ENCODE measurements at places on chromosomes 2 and 18.

DNA sequence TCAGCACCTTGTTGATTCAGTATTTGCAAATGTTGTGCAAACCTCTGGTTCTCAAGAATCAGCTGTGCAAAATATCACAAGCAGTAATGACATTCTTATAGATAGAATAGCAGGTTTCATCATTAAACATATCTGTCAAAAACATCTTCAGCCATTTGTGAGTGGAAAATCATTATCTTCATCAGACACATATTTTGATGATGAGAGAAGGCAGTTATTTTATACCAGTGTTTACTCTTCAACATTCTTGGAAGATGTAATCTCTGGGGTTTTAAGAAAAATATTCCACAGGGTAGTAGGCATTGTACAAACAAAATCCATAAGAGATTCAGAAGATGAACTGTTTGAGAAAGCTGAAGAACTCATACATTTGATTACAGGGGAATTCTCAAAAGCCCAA lies 64.3 kb downstream of the FSIP2 start:
- no peak for DNase-seq

DNA sequence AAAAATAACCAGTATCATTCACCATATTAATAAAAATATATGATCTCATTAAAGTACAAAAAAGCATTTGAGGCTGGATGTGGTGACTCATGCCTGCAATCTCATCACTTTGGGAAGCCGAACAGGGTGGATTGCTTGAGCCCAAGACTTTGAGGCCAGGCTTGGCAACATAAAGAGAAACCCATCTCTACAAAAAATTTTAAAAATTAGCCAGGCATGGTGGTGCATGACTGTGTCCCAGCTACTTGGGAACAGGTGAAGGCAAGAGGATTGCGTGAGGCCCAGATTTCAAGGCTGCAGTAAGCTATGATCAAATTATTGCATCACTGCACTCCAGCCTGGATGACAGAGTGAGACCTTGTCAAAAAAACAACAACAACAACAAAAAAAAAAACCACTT lies 75.9 kb downstream of the RAD51AP2 start:
- DNase-seq, result no peak

- no peak for DNase-seq
These were observed 83.8 kb downstream of the FAM117B start for GRCh38 chr2:202718614-202719013.

DNA sequence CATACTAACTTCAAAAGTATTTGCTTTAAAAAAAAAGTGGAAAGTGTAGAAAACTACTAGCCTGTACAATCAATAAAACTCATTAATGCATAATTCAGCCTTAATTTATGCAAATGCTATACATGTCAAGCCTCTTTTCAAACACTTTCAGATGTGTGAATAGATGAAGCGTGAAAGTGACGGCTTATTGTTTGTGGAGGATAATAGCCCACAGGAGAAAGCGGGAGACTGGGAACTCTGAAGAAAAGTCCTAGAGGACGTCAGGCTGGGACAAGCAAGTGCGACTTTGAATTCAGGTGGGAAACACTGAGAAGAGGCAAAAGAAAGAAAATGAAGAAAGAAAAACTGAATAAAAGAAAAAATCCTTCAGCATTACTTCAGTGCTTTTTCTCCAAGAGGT lies 108.5 kb downstream of the STK39 start:
- DNase-seq, result no peak

GRCh38 chr18:2914185-2914880 lies 67.5 kb downstream of the EMILIN2 start:
- no peak for DNase-seq

- DNase-seq, result no peak
These were observed 90.4 kb downstream of the DOCK10 start for GRCh38 chr2:224951723-224952481.

DNA sequence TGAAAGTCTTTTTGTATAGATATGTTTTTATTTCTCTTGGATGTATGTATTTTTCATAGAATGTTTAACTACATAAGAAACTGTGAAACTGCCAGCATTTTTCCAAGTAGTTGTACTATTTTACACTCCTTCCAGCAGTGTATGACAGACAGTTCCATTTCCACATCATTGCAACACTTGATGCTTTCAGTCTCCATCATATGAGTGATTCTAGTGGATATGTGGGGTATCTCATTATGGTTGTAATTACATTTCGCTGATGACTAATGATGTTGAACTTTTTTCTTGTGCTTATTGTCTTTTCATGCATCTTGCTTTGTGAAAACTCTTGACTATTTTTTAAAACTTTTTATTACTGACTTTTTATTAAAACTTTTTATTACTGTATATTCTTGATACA lies 101.4 kb downstream of the ARHGAP28 start:
- DNase-seq, result no peak

DNA sequence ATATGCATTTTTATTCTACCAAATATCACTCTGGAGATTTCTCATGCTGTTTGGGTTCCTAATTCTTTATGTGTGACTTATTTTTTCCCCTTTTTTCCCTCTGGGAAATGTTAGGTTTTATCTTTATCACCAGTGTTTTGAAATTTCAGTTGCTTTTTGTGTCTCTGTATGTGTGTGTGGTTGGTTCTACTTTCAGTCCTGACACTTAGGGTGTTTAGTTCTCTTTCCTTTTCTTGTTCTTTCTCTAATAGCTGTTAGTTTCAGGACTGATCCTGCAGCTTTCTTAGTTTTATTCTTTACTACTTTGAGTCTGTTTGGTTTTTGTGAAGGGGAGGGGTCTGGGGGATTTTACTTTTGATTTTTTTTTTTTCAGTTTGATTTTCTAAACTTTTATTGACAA lies 23.1 kb downstream of the PPM1B start:
- DNase-seq, result no peak

DNA sequence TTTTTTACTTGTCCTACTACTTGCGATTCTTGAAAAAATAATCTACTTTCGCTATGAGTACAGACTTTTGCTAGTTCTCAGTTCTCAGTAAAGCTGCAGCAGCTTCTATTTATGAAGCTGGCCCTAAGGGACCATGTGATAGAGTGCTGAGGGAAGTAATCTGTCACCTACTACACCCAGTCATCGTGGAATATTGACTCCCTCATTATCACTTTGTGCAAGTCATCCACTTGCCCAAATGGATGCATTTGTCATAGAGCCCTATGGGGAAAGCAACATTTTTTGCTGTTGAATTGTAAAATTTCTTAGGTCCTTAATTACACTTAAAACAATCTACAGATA lies 1919.8 kb downstream of the SUCLG1 start:
- DNase-seq, result no peak

DNA sequence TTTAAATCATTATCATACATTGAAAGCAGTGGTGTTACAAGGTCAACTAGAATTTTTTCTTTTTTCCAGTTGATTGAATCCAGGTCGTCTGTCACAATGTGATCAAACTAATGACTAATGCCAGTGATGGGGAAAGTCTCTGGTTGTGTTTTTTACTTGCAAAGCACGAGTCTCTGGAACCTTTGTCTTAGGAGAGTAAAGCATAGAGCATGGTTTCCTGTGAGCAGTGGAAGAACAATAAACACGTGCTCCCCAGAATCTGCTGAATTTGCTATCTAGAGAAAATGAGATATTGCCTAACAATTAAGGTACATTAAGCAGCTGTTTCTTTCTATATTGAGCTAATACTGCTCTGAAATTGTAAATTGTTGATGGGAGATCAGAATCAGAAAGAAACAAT lies 1332.4 kb upstream of the TMEFF2 start:
- DNase-seq, result no peak

DNA sequence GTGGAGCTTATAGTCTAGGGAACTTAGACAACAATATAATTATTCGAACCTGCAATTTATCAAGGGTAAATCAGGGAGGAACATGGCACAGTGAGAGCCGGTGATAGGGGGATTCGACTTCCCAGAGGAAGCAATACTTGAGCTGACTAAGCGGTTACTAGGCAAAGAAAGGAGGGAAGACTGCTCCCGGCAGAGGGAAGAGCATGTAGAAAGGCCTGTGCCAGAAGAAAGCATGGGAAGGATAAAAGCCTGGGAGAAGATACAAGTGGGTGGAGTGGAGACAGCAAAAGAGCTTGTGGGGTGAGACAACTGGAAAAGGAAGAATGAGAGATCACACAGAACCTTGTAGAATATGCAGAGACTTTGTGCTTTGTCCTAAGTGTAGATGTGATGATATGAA lies 93.3 kb downstream of the MARCHF4 start:
- no peak for DNase-seq

DNA sequence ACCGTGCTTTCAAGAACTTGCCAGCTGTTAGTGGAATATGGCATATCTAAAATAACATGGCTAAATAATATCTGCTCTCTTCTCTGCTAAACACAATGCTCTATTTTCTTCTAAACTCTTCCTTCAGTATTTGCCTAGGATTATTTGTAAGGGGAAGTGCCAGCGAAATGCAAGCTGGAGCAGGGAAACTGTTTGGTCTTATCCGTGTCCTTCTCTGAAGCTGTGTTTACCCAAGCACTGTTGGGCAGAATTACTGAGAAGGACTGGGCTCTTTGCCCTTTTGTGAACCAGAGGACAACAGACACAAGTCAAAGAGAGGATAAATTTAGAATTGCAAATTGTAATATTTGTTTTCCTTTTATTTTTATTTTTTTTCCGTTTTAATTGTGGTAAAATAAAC lies 23.6 kb downstream of the CPO start:
- no peak for DNase-seq

- no peak for DNase-seq
These were observed 7.7 kb upstream of the CDC42EP3 start for GRCh38 chr2:37679072-37679695.

DNA sequence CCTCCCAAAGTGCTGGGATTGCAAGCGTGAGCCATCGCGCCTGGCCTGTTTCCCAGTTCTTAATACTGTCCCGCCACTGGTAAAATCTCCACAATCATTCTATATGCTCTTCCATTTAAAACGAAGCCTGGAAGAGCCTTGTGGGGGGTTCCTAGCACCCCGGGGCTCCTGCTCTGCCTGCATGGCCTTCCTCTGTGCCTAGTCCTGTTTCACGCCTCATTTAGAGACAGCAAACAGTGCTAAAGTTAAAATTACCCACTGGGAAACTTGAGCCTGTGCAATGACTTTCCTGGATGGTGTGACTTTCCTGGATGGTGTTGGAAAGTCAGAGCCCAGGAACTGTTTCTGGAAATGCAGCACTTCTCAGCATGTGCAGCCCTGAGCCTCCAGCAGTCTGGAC lies 55.0 kb downstream of the INPP5D start:
- no peak for DNase-seq

DNA sequence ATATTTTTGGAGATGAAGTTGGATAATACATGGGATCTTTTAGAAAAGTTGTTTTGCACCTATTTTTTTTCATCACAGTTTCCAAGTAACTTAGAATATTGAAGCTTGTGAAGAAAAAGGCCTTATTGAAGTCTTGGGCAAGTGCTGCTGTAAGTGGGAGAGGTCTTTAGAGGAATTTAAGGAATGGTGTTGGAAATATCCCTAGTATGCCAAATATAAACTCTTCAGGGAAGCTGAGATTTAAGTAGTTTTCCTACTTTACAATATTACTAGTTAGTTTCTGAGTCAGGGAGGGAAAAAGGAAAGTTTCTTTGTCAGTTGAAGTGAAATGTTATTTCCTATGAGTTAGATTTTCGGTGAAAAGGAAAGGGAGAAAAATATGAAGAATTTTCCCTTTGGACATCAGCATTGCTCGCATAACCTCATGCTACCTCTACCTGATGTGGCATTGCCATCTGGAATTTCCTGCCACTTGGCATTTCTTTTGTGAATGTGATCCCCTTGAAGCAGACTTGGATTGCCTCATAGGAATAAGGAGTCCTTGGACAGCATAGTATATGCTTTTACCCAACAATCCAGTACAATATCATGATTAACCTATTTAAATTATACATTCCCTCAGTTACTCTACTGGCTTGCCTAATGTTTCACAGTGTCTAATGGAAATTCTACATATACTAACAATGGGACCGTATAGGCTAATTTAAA lies 12.1 kb downstream of the PLEKHH2 start:
- no peak for DNase-seq

GRCh38 chr2:3968736-3969135 lies 265.4 kb downstream of the DCDC2C start:
- no peak for DNase-seq

DNA sequence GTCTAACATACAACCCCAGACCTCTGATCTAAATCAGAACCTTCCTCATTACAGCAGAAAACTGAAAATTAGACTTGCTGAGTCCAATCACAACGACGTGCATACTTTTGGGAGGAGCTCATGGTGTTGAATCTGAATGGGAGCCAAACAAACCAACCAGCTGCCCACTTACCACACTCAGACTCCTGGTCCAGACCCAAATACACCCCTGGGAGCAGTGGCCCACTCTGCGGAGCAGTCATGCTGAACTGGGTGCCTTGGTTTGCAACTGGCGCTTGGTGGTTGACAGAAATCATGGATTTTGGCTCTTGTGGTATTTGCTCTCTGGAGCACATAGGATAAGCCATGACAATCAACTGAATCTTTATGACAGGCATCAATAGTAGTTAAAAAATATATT lies 253.6 kb upstream of the TNP1 start:
- DNase-seq, result no peak

DNA sequence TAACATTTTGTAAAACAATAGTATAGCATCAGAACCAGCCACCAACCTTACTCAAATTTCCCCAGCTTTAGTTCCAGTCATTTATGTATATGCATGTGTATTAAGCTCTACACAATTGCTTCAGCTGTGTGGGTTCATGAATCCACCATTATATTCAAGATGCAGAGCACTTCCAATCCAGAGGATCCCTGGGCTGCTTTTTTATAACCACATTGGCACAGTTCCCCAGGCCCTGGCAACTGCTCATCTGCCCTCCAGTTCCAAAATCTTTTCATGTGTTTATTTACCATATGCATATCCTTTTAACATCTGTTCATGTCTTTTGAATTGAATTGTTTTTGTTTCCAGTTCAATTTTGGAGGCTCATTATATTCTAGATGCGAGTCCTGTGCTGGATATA lies 482.9 kb upstream of the HS6ST1 start:
- DNase-seq, result no peak

DNA sequence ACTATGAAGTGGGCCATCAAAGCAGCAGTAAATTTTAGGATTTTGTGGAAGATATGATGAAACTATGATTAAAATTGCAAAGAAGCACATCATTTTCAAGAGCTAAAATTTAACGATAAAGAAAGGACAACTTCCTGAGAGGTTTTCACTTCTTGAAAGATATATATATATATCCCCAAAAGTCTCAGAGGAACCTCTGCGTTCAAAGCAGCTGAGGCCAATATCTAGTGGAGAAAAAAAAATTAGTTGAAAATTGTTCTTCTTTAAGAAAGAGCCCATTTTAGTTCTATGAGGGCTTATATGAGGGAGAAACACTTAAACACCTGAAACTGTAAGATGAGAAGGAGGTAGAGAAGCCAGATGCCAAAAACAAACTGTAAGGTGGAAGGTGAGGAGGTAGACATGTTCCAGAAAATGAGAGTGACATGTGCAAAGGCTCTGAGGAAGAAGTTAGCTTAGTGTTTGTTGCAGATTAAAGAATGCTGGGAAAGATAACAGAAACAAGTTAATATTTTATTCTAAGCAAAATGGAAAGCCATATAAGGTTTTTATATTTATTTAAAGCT lies 72.9 kb upstream of the VRK2 start:
- DNase-seq, result no peak

- DNase-seq, result no peak
These were observed 423.6 kb downstream of the ZNF521 start for GRCh38 chr18:24928301-24928878.
